ENCODE measurements at places on chromosomes 4 and X.

GRCh38 chr4:104772849-104773248 lies 278.2 kb upstream of the CXXC4 start:
- no peak for DNase-seq

- peak; percentile 97 for DNase-seq
Observed at GRCh38 chr4:119300101-119300978, 21.6 kb downstream of the FABP2 start.

DNA sequence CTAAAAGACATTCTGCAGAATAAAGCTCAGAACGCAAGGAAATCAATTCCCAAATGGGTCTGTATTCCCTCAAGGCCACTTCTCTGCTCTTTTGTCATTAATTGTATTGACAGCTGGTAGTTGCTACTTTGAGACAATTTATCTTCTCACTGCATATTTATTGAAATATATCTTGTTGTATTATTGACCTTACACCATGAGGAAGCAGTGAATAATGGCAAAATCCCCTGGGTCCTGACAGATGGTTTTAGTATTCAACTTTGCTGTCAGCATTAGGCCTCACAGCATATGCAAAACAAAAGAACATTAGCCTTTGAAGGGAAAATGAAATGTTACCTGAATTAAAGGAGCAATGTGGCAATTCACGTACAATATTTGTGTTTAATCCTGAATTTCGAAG lies 406.1 kb upstream of the TRAM1L1 start:
- DNase-seq: no peak

- DNase-seq: no peak
Observed at GRCh38 chr4:121373841-121374240, 7.0 kb downstream of the QRFPR start.

DNA sequence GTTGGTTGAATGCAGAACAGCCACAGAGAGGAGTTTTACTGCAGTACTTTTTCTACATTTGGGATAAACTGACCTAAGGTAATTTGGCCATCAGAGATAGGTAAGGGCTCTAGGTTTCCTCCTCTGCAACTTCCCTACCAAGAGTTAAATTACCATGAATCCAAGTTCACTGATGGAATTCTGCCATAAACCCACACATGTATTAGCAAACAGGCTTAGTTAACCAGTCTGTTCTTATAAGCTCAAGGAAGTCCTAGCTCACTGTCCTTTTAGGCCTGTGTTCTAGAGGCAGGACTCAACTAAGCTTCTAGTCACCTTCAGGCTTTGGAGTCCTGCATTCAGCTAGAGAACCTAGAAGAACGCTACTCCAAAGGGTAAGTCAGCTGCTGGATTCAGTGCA lies 4.0 kb downstream of the FAM114A1 start:
- peak; percentile 12 for DNase-seq

DNA sequence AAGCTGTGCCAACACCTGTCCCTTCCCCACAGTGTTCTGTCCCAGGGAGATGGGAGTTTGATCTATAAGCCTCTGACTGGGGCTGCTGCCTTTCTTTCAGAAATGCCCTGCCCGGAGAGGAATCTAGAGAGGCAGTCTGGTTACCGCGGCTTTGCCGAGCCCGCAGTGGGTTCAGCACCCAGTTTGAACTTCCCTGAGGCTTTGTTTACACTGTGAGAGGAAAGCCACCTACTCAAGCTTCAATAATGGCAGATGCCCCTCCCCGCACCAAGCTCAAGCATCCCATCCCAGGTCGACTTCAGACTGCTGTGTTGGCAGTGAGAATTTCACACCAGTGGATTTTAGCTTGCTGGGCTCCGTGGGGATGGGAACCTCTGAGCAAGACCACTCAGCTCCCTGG lies 33.3 kb upstream of the ARSJ start:
- no peak for DNase-seq

DNA sequence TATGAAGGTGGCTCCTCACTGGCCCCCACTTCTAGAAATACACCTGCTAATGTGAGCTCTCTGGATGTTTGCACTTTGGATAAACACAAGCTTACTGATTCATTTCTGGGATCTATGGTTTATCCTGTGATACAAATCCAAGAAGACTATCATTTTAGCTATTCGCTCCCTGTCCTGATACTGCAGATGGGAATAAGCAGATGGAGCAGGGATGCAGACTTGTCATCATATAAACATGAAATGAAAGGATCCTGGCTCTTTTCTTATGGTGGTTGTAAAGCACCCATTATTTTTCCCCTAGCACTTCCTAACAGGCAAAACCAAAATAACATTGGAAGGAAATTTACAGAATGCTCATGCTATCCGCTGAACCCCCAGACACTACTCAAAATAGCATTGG lies 162.9 kb upstream of the NOCT start:
- DNase-seq: no peak

- DNase-seq: peak; percentile 36
Observed at GRCh38 chr4:76780781-76781697, 116.9 kb downstream of the SOWAHB start.

DNA sequence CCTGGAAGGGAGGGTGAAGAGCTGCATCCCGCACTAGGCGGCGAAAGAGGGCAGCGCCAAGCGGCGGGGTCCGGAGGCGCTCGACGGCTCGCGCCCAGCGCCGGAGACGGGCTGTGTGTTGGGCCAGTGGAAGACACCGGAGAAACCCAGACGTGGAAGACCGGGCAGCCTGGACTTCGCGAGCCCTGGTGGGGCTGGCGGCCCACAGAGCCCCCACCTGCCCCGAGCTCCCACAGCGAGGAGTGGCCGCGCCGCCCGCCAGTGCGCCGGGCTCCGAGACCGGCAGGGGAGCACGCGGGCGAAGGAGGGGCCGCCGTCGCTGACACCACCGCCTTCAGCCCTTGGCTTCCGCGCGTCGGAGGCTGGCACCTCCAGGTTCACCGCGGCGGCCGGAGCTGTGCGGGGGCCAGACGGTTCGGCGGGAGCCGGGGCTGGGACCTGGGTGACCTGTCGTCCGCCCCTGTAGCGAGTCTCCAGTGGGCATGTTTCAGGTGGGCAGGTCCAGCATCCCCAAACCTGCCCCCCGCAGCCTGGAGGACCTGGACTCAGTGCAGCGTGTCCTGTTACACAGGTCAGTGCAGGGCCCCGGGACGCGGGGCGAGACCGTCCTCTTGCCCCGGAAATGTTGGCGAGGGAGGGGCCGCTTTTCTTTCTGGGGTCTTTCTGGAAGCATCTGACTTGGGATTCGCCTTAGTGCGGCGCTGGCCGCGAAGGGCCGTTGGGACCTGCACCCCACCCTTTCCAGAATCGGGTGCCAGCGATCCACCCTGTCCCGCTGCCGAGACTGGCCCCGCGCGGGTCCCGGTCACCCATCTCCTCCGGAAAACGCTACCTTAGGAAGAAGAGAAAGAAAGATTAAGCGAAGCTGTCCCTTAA lies 9.6 kb upstream of the INTU start:
- peak; percentile 75 for DNase-seq

DNA sequence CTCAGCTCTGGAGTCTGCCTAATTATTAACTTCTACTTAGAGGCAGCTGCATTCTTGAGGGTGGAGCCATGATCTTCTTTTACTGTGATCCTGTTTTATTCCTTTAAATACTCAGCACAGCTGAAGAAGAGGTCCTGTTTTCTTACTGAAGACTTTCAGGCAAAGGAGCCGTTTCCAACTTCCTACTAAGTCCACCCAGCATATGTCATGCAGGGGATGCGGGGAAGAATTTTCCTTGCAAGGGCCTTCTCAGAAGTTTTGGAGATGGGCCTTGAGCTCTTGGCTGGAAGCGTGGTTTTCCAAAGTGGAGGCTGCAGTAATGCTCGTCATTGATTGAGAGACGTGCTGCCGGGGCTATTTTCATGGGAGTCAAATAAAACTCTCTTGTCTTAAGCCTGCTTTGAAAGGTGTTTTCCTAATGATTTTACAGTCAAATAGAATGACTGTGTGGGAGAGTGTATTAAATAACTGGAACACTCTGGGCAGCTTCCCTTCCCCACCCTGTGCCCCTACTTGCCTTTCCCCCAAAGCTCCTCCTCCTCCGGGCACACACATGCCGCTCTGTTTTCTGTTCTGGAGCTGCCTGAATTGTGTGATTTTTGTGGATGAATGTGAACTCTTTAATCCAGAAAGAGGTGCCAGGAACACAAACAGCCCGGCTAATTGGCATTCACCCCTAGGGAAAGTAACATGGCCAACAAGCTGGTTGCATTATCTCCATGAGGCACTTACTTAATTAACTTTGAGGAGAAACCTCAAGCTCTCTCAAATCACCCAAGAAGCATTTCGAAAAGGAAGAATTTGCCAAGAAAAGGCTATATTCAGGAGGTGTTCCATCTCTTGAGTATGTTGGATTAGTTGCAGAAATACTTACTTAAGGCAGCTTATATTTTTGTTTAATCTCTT lies 28.1 kb downstream of the FGF2 start:
- DNase-seq: peak; percentile 36

DNA sequence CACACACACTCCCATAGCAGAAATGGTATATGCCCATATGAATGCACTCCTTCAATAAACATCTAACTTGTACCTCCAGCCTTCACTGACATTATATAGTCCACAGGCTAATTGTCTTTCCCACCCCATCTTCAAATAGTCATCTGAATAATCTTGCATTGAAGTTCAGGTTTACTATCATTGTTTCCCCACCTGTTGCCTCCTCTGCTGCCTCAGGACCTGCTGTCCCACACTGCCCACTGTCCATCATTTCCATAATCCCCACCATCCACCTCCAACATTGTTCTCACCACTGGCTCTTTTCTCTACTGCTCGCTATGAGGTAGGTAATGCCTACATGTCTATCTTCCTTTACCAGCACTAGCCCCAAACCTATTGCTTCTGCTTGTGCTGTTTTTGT lies 66.1 kb downstream of the TBC1D9 start:
- no peak for DNase-seq

DNA sequence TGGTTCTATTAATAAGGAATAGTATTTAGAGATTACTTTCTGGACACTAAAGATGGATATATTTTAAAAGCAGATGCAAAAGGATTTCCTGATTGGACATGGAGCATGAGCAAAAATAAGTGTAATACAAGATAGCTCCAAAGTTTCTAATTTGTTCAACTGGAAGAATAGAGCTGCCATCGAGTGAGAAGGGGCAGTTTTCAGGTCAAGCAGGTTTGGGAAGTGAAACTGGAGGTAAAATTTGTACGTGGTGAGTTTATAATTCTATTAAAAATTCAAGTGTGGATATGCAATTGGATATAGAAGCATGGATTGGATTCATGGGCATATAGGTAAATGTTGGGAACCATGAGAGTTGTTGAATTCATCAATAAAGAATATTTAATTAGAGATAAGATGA lies 31.8 kb downstream of the PRDM8 start:
- no peak for DNase-seq

DNA sequence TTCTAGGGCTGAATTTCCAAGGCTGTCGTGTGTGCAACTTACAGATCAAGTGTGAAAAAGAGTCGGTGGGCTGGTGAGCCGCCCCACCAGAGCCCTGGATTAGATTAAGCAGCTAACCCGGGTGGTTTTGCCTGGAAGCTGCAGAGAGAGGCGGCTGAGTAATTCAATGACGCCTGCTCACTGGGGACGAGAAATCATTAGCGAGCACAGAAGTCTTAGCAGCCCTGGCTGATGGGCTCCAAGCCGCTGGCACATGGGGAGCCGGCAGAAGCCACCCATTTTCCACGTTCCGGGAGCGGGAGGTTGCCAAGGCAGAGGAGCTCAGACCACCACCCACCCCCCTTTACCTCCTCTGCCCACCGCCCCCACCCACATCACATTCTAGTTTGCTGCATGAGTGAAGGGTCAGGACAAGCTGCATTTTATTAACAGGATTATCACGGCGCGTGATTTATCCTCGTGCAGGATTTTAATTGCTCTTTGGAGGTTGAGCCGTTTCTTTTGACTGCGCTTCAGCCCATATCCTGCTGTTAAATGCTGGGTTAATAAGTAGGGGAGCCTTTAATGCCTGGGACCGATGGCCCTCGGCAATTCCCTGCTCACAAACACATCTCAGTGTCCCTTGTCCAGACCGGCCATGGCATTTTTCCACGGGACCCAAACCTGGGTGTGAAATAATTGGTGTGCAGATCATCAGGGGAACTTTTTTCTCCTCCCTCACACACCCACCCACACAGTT lies 19.1 kb downstream of the BCOR start:
- DNase-seq: no peak

DNA sequence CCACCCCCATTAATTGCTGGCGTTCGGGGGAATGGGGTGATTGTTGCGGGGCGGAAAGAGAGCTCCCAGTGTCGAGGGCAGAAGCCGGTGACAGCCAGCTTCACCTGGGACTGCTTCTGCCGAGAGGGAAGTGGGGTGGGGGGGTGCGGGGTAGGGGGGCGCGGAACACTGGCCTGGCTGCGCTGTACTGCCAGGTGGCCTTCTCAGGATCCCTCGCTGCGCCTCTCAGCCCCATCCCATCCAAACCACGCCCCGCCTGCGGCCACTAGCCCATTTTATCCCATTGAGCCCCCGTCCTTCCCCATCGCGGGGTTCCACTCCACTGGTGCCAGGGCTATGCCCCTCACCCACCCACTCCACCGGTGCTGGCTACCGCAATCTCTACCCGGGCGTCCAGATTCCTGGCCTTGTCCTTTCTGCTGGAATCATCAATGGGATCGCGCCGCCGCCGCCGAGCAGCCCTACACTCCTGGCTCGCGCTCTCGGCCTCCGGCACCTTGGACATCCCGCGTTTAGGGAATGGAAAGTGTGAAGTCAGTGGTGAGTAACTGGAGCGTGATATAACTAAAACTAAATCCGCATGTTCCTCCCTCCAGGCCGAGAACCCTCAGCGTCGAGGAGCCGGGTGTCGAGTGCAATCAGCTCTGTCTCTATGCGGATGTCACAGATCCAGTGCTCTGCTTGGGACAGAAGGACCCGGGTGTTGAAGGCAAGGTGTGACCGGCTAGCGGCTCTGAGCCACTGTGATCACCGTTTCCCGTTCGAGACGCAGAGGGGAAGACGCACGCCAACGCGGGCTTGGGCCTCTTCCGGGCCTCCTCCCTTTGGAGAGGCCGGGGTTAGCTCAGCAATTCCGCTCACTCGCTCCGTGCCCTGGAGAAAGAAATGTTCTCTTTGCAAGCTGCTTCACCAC lies 20.5 kb downstream of the NKX3-2 start:
- no peak for DNase-seq

DNA sequence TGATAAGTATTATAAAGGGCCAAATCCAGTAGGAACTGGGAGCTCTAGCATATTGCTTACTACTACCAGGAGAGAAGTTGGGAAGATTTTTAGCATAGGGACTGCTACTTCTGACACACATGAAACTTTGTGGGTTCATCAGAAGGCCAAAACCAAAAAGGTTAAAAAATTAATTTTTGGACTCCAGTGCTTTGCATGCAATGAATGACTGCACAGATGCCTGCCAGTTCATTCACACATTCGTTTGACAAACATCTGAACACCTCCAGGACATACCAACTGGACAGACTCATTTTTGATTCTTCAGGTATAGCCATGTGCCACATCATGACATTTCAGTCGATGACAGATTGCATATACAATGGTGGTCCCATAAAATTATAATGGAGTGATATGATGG lies 79.8 kb downstream of the MID1IP1 start:
- no peak for DNase-seq

Data from adipocyte (in vitro differentiated cells).